ENCODE measurements at places on chromosomes 11 and 22.

- DNase-seq: no peak
Observed at GRCh38 chr11:8080674-8081590, at the start of gene TUB. Gene TUB, plus strand, starts transcription at chr11:8081211. Its CDS starts 300 bp downstream, at chr11:8081511.

GRCh38 chr22:41501209-41501608, 32.3 kb downstream of the ACO2 start:
- DNase-seq: peak; percentile 16

DNA sequence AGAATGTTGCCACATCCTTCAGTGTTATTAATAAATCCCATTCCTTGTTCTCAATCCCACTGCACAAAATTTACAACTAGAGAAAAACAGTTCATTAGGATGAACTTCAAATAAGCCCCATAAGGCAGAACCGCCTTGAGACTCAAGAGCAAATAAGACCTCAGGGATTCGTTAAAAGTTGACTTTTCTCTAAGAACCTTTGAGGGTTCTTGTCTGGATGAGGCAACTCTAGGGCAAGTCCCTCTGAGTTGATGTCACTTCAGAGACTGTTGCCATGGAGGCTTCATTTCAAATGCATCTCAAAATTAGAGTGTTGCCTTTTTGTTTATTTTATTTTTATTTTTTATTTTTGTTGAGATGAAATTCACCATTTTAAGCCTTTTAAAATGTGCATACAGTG, 19.8 kb upstream of the PANX3 start:
- no peak for DNase-seq

DNA sequence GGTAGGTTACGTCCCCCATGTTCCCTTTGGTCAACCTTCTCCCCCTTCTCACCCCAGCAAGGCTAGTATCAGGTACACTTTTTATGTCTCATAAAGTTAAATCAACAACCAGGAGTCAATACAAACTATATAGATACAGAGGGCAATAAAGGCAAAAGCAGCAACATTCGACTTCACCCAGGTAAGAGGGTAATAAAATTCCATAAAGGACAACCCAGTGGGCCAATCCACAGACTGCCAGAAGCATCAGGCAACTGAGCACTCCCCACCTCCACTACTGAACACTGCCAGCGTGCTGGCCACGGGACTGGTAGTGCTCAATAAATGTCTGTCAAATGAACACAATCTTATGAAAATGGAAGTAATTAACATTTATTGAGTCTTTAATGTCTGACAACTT, 5.1 kb upstream of the MS4A18 start:
- no peak for DNase-seq

GRCh38 chr11:69930081-69931059, 111.2 kb upstream of the FGF3 start:
- no peak for DNase-seq

- no peak for DNase-seq
Observed at GRCh38 chr11:72394416-72394815, 39.9 kb downstream of the CLPB start.

- no peak for DNase-seq
Observed at GRCh38 chr11:112963368-112963955, 2.2 kb downstream of the NCAM1 start.

DNA sequence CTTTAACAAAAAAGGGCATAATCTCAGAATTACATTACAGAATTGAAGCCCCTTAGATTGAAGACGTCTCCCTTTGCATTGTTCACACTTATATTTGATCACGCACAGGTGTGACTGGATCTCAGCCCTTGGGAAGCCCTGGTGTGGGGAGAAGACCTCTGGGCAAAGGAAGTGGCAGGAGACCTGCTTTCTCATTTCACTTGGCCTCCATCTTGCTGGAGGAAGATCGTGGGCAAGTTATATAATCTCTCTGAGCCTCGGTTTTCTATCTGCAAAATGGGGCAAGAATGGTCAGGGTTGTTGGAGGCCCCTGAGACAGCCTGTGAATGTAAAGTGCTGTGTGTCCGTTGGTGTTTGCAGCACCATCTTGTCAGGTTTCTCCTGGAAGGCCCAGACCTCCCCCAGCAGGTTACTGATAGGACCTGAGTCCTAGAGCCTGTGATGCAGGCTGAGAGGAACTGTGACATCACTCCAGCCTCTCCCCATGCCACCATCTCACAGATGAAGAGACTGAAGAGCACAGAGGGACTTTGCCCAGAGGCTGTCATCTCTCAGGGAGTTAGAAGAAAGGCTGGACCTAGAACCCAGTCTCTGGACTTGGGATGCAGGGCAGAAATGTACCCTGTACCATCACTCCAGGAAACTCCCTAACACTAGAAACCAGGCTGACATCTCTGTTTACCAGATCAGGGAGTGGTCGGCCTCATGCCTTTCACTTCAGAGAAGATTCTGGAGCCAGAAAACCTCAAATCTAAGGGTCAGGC, 1.1 kb upstream of the APOA1 start:
- DNase-seq: no peak

GRCh38 chr22:48091060-48091650, 1328.7 kb downstream of the TBC1D22A start:
- DNase-seq: no peak

DNA sequence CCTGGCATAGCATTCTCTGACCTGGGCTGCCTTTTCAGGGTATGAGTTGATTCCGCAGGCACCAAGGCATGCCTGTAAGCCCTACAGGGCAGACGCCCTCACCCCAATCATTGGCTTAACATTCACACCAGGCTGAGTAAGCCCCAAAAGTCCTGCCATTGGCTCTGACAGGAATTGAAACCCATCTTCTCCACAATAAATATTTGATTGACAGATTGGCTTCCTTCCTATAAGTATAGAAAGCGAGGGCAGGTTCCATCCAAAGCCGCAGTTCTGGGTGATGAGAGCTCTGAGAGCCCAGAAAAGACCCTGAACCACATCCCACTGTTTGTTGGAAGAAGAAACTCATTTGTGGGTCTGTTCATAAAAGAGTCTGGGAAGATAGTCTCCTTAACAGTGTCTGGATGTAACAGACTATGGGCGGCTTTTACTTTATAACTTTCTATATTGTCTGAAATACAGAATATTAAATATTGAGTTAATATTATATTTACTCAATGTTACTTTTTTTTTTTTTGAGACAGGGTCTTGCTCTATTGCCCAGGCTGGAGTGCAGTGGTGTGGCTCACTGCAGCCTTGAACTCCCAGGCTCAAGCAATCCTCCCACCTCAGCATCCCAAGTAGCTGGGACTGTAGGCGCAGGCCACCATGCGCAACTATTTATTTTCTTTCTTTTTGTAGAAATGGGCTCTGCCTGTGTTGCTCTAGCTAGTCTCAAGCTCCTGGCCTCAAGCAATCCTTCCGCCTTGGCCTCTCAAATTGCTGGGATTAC, 46.8 kb downstream of the FAM83F start:
- DNase-seq: no peak

GRCh38 chr22:32342977-32343376, 14.7 kb upstream of the RFPL3 start:
- DNase-seq: no peak
